ENCODE measurements at places on chromosomes 12 and 14. TPM values are rescaled to one million over a fixed set of nuclear protein-coding genes. Genes with fewer than 3 reads are reported as not detected.

- no peak for DNase-seq
- H3K4me1 ChIP-seq = no peaks in the 10 kb centered on the region
- no peak overlapping the region for H3K27ac ChIP-seq
- H3K36me3 ChIP-seq = no peaks in the 10 kb centered on the region
- no peaks in the 10 kb centered on the region for H3K27me3 ChIP-seq
- H3K4me3 ChIP-seq = no peak overlapping the region
These were observed 116.4 kb downstream of the NUBPL start for GRCh38 chr14:31677630-31678029.

GRCh38 chr14:56180754-56181542, 62.7 kb downstream of the PELI2 start:
- DNase-seq = no peak
- no peaks in the 10 kb centered on the region for H3K27me3 ChIP-seq
- H3K4me1 ChIP-seq = no peaks in the 10 kb centered on the region

DNA sequence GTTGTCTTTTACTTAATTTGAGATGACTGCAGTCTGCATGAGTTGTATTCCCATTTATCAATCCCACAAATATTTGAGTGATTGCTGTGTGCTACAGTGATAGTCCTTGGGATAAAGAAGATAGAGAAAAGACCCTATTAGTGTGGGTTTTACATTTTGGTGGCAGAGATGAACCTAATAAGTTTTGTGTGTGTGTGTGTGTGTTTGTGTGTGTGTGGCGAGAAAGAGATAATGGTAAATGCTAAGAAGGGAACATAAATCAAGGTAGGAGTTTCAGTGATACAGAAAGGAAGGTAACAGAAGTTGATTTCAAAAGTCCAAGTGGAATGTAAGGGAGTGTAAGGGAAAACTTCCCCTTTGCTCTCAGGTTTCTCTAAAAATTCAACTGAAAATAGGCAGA, 2.6 kb upstream of the DDX55 start:
- peaks cover 46% of the 10 kb centered on the region for H3K36me3 ChIP-seq
- DNase-seq = no peak
- no peak overlapping the region for H3K27ac ChIP-seq
- no peaks in the 10 kb centered on the region for H3K27me3 ChIP-seq
- H3K4me1 ChIP-seq = peaks cover 17% of the 10 kb centered on the region

DNA sequence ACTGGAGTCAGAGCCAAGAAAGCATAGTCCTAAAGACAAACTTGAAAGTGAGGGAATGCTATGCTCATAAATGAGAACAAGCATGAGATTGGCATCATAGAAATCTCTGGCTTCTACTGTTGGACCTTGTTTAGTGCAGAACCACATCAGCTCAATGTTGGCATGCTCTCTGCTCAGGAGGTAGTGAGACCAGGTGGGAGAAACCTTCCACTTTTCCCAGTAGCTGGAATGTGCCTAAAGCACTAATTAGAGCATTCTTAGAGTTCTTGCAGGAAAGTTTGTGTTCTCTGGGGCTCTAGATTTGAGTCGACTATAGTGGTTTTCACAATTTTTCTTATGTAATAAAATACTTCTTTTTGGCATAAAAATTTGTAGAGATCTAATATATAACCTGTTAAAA, 159.7 kb upstream of the PRICKLE1 start:
- no peak overlapping the region for H3K27ac ChIP-seq
- DNase-seq = no peak
- no peak overlapping the region for H3K4me3 ChIP-seq
- no peaks in the 10 kb centered on the region for H3K27me3 ChIP-seq
- no peaks in the 10 kb centered on the region for H3K36me3 ChIP-seq
- peaks cover 5% of the 10 kb centered on the region for H3K4me1 ChIP-seq

DNA sequence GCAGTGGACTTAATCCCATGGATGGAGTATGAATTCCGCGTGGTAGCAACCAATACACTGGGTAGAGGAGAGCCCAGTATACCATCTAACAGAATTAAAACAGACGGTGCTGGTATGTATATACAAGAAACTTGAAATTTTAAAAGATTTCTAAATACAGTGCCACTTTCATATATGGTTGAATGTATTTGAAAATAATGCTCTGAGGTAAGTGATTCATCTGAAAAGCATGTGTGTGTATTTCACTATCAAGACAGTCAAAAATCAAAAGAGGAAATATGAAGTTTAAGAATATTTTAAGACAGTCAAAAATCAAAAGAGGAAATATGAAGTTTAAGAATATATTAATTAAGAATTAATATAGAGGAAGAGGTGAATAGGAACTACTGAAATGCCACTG, 195.0 kb upstream of the PDZRN4 start:
- H3K27me3 ChIP-seq = no peaks in the 10 kb centered on the region
- no peak for DNase-seq
- H3K4me1 ChIP-seq = no peaks in the 10 kb centered on the region
- no peak overlapping the region for H3K27ac ChIP-seq
- no peak overlapping the region for H3K4me3 ChIP-seq

GRCh38 chr14:92986254-92987147, 63.6 kb downstream of the CHGA start:
- DNase-seq = no peak
- no peaks in the 10 kb centered on the region for H3K36me3 ChIP-seq
- H3K4me1 ChIP-seq = no peaks in the 10 kb centered on the region
- no peak overlapping the region for H3K4me3 ChIP-seq

GRCh38 chr14:104563191-104563741, 16.3 kb upstream of the C14orf180 start:
- H3K27me3 ChIP-seq = no peaks in the 10 kb centered on the region
- no peak overlapping the region for H3K27ac ChIP-seq
- no peak overlapping the region for H3K4me3 ChIP-seq
- no peak for DNase-seq

GRCh38 chr14:104206281-104206904, 68.0 kb downstream of the KIF26A start:
- no peak overlapping the region for H3K4me3 ChIP-seq
- no peaks in the 10 kb centered on the region for H3K4me1 ChIP-seq
- DNase-seq = no peak
- no peak overlapping the region for H3K27ac ChIP-seq
- no peaks in the 10 kb centered on the region for H3K27me3 ChIP-seq

Gene SMCO2
- total RNA-seq = not detected

Gene NEUROD4
- not detected for total RNA-seq

Gene TOGARAM1
- total RNA-seq = 24.7 TPM

Gene MYL2
- 142 TPM for total RNA-seq

Measured in right atrium auricular region (tissue), 2 donors.